ENCODE measurements at places on chromosomes 7 and 10. TPM values are rescaled to one million over a fixed set of nuclear protein-coding genes. Genes with fewer than 3 reads are reported as not detected.

Gene ITPRID1
- polyA plus RNA-seq, result 1.2 TPM

Gene CYP2E1
- polyA plus RNA-seq, result 2.0 TPM

Gene LRRC17
- 47.8 TPM for polyA plus RNA-seq

GRCh38 chr7:129188892-129189660 is 643 bp downstream of the SMO start:
- DNase-seq, result peak; percentile 33

GRCh38 chr10:96896884-96897589 is 64.9 kb downstream of the LCOR start:
- no peak for DNase-seq

DNA sequence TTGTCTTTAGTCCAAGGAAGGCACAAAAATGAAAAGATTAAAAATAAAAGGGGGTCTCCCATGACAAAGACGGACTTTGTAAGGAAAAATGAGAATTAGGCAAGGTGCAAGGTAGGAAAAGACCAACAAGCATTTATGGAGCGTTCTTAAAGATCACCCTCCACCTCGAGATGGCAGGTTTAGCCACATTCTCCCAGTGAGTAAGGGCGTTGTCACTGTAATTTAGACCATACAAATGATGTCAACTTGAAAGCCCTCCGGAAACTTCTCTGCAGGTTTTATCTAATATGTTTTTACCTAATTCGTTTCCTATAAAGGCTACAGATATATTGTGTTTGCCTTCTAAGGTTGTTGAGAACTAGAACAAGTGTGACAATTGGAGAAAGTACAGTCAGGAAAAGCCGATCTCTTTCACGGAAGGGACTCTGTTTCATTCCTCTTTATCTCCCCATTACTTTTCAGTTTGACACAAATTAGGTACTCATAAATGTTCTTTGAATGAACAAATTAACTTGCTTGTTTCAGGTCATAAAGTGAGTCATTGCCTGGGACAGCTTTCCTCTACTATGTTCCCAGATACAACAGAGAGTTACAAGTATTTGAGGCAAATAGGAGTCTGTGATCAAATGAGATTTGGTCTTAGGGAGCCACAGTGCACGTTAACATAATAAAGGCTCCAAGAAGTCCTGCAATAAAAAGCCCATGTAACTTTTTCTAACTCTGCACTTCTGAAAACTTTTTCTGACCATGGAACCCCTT is 102.6 kb upstream of the HABP2 start:
- DNase-seq, result no peak

- no peak for DNase-seq
These were observed 68.2 kb downstream of the DNAJB6 start for GRCh38 chr7:157404845-157405481.

- DNase-seq, result no peak
These were observed 66.4 kb downstream of the NPTX2 start for GRCh38 chr7:98683514-98683913.

DNA sequence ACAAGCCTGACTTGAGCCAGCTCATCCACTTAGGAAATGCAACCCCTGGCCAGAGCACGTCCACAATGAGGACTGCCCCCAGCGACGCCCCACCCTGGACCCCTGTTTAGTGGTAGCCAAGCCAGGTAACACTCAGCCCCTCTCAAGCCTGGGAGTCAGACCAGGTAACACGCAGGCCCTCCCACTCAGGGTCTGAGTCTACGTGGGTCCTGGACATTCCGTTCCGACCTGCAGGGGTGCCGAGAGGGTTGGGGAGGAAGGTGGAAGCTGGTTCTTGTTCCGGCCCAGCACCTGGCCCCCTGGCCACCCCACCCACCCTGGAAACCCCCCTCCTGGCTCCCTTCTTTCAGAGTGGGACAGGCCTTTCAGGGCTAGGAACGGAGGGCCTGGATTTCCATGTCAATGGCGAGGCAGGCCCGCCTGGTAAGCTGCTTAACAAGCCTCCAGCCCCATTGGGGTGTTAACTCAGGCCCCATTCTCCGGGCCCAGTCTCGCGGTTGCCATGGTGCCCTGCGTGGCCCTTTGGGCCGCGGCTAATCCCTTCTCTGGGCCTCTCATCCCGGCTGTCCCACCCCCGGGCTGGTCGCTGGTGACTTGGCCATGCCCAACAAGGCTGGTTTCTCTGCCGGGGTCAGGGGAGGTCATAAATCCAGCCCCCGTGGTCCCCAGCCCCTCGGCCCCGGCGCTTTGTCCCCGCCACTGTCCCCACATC is 19.7 kb upstream of the LFNG start:
- DNase-seq, result no peak

DNA sequence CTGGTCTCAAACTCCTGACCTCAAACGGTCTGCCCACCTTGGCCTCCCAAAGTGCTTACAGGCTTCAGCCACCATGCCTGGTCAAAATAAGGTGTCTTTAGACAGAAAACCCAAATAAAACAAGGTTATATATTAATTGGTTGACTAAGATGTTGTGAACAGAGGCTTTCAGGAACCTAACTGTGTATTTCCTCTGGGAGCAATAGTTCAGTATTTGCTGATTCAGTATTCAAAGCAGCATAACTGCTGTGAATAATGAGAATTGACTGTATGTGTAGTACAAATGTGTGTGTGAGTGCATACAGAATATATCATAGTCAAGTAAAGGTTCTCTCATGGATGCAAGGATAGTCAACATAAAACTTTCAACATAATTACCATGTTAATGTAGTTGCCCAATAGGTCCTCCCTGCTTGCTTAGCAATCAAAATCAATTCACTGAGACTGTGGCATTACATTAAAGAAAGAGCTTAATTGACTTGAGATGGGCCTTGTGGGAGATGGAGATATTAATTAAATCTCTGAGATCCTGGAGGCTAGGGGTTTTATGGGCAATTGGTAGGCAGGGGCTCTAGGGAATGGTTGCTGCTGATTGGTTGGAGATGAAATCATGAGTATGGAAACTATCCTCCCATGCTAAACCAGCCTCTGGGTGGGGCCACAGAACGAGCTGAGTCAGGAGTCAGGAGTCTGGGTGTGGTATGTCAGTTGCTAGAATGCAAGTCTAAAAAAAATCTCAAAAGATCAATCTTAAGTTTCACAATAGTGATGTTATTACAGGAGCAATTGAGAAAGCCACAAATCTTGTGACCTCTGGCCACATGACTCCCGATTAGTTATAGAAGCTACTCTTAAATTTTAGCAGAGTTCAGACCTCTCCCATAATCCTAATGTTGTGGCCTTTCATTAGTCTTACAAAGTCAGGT is 162.7 kb downstream of the AKR1D1 start:
- no peak for DNase-seq

DNA sequence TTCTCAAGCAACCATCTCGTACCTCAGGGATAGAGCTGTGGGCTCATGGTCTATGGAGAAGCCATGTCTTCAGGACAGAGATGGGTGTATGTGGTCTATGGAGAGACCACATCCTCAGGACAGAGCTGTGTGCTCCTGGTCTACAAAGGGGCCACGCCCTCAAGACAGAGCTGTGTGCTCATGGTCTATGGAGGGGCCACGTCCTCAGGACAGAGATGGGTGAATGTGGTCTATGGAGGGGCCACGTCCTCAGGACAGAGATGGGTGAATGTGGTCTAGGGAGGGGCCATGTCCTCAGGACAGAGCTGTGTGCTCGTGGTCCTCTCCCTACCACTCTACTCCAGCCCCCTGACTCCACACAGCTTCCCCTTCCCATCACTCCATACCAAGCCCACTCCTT is 117.8 kb downstream of the WDR37 start:
- no peak for DNase-seq

DNA sequence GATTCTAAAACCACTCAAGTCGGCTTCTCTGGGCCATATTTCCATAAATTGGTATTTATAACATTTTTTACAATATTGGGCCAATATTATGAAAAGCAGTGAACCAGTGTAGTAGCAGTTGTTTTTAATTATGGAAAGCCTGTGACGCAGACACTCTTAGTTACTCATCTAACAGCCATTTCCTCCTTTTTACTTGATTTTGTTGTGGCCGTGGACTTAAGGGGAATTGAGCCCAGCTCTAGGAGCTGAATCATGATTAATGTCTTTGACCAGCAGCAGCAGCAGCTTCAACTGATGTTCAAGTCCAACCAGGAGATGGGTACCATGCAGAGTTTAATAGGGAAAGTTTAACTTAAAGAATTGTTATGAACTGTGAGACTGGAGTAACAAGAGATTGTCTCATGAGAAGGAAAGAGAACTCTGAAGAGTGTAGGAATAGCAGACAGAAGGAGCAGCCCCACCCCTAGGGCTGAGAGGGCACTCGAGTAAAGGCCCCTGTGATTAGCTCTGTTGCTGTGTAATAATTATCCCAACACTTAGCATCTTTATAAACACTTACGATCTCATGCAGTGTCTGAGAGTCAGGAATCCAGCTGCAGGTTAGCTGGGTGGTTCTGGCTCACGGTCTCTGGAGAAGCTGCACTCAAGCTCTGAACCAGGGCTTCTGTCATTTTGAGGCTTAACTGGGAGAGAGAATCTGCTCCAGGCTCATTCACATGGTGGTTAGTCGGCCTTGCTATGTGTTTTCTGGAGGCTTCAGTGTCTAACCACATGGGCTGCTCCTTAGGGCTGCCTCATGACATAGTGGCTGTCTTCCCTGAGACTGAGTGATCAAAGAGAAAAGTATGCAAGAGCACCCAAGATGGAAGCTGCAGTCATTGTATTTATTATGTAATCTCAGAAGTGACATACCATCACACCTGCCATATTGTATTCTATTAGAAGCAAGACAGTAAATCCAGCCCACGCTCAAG is 4.6 kb downstream of the LANCL2 start:
- DNase-seq, result no peak

DNA sequence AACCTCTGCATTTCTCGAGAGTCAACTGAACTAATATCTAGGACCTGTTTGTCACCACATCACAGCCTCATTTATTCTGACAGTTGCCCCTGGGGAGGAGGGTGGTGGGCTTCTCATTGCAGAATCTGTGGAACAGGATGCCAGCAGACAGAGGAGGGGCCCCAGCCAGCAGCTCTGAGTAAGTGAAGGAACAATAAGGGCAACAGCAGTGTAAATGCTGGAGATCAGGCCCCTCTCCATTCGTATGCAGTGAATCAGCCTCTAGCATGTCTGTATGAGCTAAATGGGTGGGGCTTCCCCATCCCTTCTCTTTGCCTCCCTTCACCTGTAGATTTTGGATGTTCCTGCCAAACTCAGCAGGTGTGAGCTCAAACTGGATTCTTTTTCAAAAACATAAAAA is 7.7 kb upstream of the CPVL start:
- no peak for DNase-seq

GRCh38 chr10:107880185-107880584 is 715.7 kb upstream of the SORCS1 start:
- no peak for DNase-seq

DNA sequence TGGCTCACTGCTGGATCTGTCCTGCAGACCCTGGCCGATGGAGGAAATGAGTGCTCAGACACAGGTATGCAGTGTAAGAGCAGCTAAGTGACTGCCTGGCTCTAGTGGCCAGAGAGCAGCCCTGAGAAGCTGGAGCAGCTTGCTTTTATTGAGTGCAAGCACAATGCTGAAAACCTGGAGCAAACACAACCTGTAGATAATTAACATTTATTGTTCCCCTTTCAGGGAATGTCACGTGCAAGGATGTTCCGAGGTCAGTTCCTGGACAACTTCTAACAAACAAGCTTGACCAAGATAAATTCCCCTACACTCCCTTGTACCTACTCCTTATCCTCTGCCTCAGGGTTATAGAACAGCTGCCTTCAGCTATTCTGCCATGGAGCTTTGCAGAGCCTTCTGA is 31.3 kb downstream of the DDC start:
- DNase-seq, result no peak

DNA sequence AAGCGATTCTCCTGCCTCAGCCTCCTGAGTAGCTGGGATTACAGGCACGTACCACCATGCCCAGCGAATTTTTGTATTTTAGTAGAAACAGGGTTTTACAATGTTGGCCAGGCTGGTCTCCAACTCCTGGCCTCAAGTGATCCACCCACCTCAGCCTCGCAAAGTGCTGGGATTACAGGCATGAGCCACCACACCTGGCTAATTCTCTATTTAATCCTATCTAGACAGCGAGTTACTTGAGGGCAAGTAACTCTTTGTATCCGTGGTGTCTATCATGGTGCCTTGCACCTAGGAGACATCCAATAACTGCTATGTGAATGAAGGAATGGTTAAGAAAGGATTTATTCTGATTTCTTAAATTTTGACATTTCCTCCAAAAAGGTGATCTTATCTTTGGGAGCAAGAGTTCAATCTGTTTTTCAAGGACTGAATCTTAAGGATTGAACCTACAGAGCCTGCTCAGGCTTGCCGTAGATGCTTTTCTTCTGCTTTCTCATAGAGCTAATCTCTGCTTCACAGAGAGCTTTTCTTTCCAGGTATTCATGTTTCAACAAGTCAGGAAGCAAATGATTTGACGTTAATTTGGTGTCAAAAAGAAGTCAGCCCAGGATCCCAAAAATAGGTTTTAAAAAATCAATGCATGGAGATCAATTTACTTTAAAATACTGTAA is 101.6 kb downstream of the CUL2 start:
- DNase-seq, result no peak

DNA sequence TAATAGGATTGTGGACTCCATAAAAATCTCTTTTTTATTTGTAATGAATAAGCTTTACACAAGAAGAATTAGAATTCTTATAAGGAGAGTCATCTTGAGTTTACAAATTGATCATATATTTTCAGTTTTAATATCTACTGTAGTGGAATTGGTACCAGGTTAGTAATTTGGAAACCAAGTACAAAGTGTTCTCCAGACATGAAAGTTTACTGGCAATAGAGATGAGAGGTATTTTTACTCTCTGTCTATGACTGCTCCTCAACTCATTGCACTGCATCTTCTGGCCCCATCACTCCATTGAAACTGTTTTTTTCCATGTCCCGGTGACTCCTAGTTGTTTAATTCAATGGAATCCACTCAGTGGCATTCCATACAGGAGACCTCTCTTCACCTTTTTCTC is 164.5 kb upstream of the SMIM30 start:
- DNase-seq, result no peak

GRCh38 chr10:70053841-70054288 is 1.2 kb downstream of the MACROH2A2 start:
- DNase-seq, result no peak

- no peak for DNase-seq
These were observed 99.2 kb downstream of the DLG5 start for GRCh38 chr10:77827366-77827765.

All from muscle of arm (tissue), 14 donors.